Activated effector memory CD4-positive, alpha-beta T cell treated with anti-CD3 and anti-CD28 coated beads, Interleukin-2, amount 50 U/mL, for 16 hours (primary cell): ENCODE measurements at places on chromosomes 4 and X.

DNA sequence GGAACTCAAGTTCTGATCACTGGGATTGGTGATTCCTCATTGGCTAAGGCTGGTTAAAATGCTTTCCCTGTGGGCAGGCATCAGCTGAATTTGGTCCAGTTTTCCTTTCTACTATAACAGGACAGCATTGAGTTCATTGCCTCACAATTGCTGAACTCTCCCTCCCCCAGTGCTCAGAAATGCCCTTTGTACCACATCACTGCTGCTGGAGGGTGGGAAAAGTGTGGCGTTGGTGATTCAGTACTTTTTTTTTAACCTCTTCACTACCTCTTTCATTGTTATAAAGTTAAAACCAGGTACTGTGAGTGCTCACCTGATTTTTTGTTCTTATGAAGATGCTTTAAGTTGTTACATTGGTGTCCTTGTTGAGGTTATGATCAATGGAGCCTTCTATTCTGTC lies 69.3 kb upstream of the IL2 start:
- DNase-seq, result no peak

DNA sequence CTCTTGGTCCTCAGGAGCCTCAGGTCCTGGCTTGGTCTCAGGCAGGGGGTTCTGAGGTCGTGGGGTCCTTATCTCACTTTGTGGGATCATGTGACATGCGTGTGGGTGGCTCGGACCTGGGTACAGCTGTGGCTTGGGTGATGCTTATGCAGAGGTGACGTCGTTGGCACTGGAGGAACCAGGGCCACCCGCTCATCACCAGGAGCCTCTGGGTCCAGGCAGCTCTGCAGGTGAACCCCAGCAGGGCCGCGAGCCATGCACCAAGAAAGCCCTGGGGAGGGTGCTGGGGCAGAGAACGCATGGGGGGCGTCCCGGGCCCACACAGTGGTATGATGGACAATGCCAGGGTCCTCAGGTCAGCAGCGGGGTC lies 8.7 kb downstream of the ATP5ME start:
- DNase-seq, result no peak

- DNase-seq, result no peak
These were observed 761.5 kb upstream of the GRIA3 start for GRCh38 chrX:122422547-122422946.

GRCh38 chr4:99413140-99413539 lies 22.0 kb downstream of the ADH7 start:
- DNase-seq, result no peak

DNA sequence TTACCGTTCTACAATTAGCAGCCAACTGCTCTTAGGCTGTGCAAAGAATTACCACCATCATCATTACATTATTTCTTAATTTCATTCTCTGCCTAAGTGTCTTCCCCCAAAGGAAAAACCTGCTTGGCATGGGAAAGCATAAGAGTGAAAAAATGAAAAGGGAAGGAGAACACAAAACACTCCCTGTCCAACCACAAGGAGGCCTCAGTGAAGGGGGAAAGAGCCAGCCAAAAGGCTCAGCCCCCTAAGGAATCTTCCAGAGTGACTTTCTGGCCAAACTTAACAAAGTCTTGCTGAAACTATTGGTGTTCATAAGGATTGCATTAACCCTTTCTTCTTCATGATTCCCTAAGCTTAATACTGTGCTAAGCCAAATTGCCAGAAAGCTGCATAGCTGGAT lies 287.4 kb downstream of the SMARCA1 start:
- DNase-seq, result no peak

DNA sequence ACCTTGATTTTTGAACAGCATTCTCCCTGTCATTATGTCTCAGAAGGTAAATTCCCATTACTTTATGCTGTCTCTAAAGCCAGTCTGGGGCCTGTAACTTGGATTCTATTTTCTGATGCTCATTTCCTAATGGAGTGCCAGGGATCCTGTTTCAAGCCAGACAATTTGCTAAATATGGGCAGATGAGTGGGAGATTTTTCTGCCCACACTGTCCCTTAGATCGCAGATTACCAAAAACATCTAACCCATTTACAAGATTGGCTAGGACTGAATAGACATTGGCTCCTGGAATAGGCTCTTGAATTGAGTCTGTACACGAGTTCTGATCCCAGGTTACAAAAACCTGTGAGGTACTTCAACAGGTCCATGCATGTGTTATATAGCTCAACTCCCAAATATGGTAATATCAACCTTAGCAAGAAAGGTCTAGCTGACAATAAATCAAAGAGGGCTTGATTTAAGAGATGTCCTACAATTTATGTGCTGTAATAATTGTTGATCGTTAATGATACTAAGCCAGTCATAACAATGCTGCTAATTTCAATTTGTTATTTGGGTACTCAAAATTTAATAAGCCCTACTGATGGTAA lies 5.7 kb downstream of the GPC3 start:
- no peak for DNase-seq

- no peak for DNase-seq
These were observed 446.9 kb downstream of the IL15 start for GRCh38 chr4:142083264-142083663.

GRCh38 chrX:143340190-143340589 lies 177.1 kb downstream of the SPANXN3 start:
- no peak for DNase-seq

- no peak for DNase-seq
These were observed 38.8 kb upstream of the ADGRA3 start for GRCh38 chr4:22554670-22555069.

- no peak for DNase-seq
These were observed 3.9 kb upstream of the PLA2G12A start for GRCh38 chr4:109733728-109734127.

- no peak for DNase-seq
These were observed 13.4 kb upstream of the PAPSS1 start for GRCh38 chr4:107733431-107733925.

- no peak for DNase-seq
These were observed 132.3 kb upstream of the NR3C2 start for GRCh38 chr4:148574502-148574901.

GRCh38 chr4:109495514-109495913 lies 61.9 kb downstream of the SEC24B start:
- no peak for DNase-seq

GRCh38 chrX:31329298-31329697 lies 257.5 kb upstream of the FTHL17 start:
- no peak for DNase-seq

- no peak for DNase-seq
These were observed 1.1 kb downstream of the GAB1 start for GRCh38 chr4:143337600-143338287.

DNA sequence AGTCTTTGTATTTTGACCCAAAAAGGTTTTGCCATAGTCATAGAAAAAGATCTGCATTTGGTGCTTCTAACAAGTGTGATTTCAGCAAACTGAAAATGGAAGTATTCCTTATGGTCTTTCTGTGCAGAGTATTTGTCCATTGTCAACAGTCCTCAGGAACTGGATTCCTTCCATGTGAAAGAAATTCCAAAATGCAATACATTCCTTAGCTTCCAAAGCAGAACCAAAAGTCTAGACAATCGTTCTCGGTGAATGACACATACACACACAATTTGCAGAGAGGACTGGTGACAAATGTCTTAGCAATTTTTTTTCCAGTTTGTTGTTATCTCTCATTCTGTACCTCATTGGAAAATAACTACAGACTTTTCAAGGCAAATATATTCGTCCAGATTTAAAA lies 562.2 kb upstream of the SLIT2 start:
- DNase-seq, result no peak

- DNase-seq, result no peak
These were observed 29.0 kb downstream of the TMPRSS11B start for GRCh38 chr4:68216501-68216900.

- no peak for DNase-seq
These were observed 669.8 kb downstream of the IQCM start for GRCh38 chr4:149145803-149146202.

DNA sequence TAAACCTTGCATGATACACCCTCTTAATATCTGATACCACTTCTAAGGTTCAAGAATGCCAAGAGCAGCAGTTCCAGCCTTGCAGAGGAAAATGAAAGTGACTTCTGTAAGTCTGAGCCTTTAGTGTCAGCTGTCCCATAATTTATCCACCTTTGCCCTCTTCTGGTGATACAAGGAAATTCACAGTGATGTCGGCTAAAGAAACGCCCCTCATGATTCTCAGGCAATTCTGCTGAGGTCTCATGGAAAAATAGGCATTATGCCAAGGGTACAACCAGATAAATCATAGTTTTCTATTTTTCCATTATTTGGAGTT lies 172.2 kb upstream of the CXCL13 start:
- DNase-seq, result no peak

DNA sequence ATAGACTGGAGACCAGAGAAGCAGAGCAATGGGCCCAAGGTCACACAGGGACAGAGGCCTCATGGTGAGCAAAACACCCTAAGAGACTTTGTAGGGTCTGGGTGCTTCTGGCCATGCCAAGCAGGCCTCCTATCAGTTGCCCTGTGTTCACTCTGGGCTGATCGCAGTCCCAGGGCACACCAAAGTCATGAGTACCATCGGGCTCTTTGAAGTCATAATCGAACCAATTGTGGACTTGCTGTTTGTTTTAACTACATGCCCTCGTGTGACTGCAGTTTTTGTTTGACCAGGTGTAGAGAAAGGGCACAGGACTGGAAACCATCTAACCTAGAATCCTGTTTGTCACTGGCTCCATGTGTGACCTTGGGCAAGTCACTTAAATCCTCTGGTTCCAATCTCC lies 172.5 kb upstream of the CPEB2 start:
- no peak for DNase-seq

DNA sequence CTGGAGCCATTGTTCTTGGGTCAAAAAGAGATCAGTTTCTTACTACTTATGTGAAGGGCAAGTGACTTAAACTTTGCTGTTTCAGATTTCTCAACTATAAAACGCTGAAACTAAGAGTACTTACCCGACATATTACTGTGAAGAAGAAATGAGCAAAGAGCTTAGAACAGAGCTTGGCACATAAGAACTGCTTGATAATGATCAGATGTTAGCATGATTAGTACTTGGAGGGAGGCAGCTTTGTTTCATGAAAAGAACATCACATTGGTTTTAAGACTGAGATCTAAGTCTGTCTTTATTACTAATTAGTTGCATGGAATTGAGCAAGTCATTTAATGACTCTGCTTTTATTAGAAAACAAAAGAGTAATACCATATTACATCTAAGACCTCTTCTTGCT lies 169.1 kb downstream of the ARHGAP24 start:
- no peak for DNase-seq

DNA sequence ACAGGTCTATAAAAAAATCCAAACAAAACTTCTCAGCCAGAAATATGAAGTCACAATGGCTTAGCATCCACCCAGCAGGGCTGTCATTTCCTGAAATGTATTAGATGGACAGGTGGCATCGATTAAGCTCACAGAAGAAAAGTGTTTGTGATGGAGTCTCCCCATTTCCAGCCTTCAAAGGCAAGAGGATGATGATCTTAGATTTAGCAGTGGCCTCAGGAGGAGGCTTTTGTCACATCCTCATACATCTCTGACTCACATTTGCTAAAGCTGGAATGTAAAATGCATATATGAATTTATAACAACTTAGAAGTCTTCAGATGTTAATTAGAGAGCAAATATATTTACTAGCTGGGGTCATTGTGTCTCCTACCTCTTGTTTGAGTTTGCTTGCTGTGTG lies 441.9 kb downstream of the SPRY1 start:
- no peak for DNase-seq

- peak; percentile 98 for DNase-seq
These were observed at the start of the genes RCHY1 and THAP6 for GRCh38 chr4:75514131-75514948. RCHY1 (minus strand) TSS chr4:75514403; CDS start chr4:75514286, 117 bp downstream. THAP6 (plus strand) TSS chr4:75514473; CDS start chr4:75515453, 980 bp downstream.

GRCh38 chrX:140765043-140765784 lies 55.7 kb downstream of the LINC00632 start:
- DNase-seq, result no peak
